Hepatic stellate cell (primary cell): ENCODE measurements at places on chromosomes 1 and 21.

- DNase-seq = no peak
Observed at GRCh38 chr1:114075546-114076242, 78.0 kb downstream of the SYT6 start.

GRCh38 chr21:14071902-14072734 is 138.6 kb downstream of the LIPI start:
- no peak for DNase-seq

- DNase-seq = peak; percentile 68
Observed at GRCh38 chr1:15684042-15684461, at the start of gene PLEKHM2. Gene PLEKHM2 (plus strand): TSS chr1:15684320. CDS start chr1:15684559, 239 bp downstream.

- no peak for DNase-seq
Observed at GRCh38 chr1:86067626-86068025, 88.9 kb downstream of the COL24A1 start.

- no peak for DNase-seq
Observed at GRCh38 chr1:13224480-13225060, 1.4 kb downstream of the PRAMEF18 start.

DNA sequence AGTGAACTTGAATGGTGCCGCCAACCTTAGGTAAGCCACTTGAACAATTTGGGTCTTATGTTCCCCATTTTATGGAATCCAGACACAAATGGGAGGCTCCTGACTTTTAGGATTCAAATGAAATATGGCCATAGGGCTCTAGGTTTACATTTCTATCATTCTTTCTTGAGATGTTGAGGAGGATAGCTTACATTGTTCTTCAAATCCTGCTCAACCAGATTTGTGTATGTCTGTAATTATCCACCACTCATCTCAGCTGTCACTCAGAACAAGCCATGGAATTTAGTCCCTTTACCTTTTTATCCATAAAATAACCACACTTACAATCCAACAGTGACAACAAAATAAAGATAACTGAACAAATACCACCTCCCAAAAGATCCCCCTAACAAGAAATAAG is 682.9 kb upstream of the PTBP2 start:
- no peak for DNase-seq

GRCh38 chr1:163399976-163400601 is 78.3 kb downstream of the NUF2 start:
- DNase-seq = no peak

DNA sequence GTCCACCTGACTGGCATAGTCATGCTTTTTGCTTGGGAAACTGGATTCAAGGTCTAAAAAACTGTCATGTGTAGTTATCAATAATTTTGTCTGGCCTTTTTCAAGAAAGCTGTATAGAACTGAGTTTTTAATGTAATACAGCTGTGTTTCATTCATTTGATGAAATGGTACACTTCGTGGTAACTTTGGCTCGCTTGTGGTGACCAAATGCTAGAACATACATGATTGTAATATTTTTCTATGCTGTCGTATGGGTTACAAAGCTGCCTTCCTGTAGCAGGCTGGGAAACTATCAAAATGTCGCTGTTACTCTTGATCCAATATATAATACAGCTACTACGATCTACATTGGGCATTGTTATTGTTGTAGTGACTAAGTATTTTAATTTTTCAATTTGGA is 2.1 kb downstream of the LRRC42 start:
- no peak for DNase-seq

GRCh38 chr1:160204526-160205241 is 500 bp upstream of the PEA15 start:
- no peak for DNase-seq

DNA sequence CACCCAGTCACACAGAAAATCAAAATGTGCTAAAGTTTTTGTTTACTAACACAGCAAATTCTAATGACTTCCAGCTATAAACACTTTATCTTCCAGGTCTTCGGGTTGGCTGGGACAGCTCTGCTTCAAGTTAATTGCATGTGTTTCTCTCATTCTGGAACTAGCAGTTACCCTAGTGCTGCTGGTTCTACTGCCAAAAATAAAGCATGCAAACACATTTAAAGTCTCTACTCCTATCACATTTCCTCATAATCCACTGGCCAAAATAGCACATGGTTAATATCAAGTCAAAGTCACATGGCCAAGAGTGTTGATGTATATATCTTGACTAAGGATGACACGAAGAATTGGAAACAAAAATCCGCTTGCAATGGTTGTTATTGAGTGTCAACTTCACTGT is 973.1 kb upstream of the ADGRL2 start:
- DNase-seq = no peak

DNA sequence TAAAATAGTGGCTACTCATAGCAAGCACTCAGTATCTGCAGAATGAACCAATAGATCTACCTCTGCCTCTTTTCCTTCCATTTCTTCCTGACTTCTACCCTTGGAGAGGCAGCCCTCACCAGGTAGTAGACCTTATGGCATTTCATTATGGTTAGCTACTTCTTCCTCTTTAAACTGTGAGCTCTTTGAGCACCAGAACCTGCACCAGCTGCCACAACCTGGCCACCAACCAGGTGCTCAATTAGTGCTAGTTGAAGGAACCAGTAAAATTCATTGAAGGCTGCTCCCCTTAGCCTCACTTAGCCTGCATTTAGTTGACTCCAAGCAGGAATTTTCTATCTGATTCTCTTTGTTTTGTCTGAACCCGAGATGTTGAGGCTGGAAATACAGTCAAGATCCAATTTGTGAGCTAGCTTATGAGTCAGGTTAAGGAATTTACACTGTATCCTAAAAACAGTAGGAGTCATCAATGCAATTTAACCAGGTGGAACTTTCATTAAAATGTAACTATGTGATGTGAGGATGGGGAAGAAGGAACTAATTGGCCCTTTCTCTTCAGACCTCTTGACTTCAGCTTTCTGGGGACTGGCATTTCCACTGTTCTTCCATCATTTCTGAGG is 81.5 kb upstream of the UBE2U start:
- no peak for DNase-seq

DNA sequence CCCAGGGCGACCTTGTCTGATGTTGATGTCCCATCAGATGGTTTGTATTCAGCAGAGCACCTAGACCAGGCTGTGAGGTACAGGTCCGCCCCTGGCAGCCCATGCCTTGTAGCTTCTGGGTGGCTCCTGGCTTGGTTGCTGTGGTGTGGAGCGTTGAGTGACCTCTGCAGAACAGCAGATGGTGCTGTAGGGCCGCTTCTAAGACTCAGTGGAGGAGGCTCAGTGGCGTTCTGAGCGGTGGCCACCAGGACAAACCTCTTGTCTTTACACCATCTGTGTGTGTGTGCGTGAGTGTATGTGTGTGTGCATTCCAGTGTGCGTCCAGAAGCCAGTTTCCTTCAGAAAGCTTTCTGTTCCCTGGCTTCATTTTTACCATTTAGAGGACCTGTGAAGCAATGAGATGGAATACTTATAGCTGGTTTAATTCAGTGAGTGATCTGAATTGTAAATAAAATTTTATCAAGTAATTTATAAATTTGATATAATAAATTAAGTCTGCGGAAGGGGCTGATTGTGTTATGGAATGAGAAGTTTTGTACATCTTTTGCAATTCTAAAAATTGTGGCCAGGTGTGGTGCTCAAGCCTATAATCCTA is 66.1 kb downstream of the ADARB1 start:
- DNase-seq = peak; percentile 90

DNA sequence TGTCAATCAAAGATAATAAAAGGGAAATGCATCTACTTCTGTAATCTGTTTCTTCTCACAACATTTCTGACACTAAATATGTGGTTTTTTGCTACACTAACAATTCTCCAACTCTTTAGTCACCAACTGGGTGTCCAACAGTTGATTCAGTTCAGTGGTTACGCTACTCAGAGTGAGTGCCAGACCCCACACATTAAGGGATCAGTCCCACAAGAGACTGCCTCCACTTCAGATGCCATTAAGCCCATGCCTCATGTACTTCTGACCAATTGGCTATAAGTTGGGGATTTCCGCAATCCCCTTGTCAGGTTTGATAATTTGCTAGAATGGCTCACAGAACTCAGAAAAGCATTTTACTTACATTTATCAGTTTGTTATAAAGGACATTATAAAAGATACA is 28.4 kb downstream of the RNF2 start:
- no peak for DNase-seq

DNA sequence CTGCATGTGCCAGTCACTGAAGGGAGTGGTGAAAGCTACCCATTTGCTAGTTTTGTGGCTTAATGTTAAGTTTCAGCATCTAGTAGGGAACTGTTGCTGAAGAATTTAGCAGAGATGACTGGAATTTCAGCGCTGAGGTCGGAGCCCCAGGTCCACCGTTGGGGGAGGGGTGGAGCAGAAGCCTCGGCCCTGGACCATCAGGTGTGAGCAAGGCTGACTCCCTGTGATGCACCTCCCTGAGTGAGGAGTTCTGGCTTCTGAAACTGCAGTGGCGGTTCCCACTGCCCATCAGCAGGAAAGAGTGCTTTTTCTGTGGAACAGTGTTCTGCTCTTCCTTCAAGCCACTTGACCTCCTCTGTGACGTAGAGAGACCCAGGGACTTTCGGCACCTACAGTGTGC is 1.3 kb downstream of the NOS1AP start:
- no peak for DNase-seq

DNA sequence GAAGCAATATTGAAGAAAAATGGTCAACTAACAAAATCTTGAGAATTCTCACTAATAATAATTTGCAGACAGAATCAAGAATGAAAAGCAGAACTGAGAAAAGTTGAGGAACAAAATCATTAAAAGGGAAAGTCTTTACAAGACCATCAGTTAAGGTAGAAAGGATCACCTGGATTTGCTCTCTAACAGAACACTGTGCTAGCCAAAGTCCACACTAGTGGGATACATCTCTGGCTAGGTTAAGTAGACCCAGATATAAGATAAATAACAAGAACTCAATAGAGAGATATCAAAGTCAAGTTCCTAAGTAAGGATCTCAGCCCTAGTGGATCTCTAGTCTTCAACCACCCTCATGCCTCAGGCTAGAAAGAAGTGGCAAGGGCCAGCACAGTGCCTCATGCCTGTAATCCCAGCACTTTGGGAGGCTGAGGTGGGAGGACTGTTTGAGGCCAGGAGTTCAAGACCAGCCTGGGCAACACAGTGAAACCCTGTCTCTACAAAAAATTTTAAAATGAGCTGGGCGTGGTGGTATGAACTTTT is 19.6 kb downstream of the IPP start:
- DNase-seq = no peak

DNA sequence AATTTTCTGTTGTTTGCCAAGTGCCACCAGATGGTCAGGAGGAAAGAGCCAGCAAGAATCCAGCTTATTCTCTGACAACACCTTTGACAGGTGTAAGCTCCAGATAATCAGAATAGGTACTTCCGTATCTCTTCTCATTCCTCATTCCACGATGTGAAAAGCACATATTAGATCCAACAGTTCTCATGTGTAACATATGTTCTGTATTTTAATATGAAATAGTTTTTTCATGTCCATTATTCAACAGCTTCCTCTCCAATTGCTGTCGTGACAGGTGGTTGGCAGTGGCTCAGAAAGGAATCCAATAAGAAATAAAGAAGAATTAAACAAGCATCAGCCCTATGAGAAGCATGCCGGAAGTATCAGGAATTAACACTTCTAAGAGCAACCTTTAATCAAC is 1624.7 kb downstream of the MRPL39 start:
- no peak for DNase-seq

- DNase-seq = peak; percentile 60
Observed at GRCh38 chr1:26019641-26020315, 1.8 kb upstream of the EXTL1 start.

GRCh38 chr1:107867422-107867821 is 97.6 kb downstream of the VAV3 start:
- no peak for DNase-seq

- peak; percentile 32 for DNase-seq
Observed at GRCh38 chr1:152436593-152437496, 22.8 kb upstream of the CRNN start.

DNA sequence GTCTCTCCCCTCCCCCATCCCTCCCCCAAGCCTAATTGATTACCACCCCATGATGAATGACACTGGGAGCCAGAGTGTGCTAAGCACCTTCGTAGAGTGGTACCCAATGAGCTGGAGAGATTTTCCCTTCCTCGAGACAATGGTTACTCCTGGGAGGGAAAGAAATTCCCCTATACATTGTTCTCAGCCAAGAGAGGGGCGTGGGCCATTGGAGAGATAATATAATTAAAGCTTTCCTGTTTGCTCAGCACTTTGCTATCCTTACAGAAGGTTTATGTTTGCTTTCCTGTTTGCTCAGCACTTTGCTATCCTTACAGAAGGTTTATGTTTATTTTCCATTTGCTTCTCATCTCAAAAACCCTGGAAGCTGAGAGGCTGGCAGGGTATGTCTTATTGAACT is 126.1 kb upstream of the KLHDC7A start:
- no peak for DNase-seq

GRCh38 chr1:206521127-206521526 is 13.8 kb downstream of the RASSF5 start:
- no peak for DNase-seq

DNA sequence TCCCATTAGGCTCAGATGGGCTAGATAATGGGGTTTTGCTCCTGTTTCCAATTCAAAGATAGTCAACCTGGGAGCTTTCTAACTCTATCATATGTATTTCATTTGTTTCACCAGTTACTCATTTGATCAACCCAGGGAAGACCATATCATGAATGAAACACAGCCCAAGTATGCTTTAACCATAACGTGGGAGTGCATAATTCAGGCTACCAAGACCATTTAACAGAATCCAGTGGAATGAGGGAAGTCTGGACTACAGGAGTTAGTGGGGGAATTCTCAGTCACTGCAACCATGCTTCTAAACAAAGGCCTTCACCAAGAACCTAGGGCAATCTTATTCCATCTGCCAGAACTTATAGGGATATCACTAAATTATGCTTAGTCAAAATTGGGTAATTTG is 15.0 kb upstream of the SLC16A1 start:
- DNase-seq = no peak

- peak; percentile 14 for DNase-seq
Observed at GRCh38 chr1:23865543-23865930, 2.6 kb downstream of the FUCA1 start.

- no peak for DNase-seq
Observed at GRCh38 chr1:20724364-20725188, 6.8 kb upstream of the KIF17 start.

DNA sequence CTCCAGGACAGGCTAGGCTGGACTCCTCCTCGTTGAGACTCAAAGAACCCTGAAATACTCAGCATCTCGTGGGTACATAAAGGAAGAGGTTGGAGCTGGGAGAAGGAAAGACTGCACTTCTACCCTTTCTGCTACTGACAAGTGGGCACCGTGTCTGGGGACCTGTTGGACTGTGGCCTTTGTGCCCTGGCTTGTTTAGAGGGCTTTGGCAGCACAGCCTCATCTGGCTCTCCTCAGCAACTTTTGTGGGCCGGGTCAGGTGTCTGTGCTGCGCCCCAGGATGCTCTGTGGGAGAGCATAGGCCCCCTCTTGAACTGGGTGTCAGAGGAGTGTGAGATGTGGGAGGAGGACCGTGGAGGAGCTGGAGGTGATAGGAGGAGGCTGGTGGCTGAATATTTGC is 142.4 kb downstream of the FCRL5 start:
- DNase-seq = no peak

DNA sequence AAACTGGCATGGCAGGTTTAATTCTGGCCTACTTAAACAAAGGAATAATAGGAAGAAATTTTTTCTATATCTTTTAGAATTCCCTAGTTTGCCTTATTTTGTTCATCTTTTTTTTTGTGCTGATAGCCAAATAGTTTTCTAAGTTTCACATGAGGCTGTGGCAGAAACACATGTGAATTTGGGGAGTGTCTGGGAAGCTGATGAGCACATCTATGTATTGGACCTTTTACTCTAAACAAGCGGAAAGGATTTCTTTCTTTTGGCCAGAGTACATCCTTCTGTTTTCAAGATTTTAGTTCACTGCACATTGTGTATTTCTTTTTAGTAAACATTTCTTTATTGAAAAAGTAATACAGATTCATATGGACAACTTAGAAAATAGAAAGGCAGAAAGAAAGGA is 5.6 kb downstream of the EEIG2 start:
- no peak for DNase-seq

GRCh38 chr1:205339717-205340116 is 17.0 kb downstream of the KLHDC8A start:
- DNase-seq = no peak
